Naive thymus-derived CD8-positive, alpha-beta T cell (primary cell): ENCODE measurements at places on chromosomes 5 and 9. TPM values are rescaled to one million over a fixed set of nuclear protein-coding genes. Genes with fewer than 3 reads are reported as not detected.

- no peak for DNase-seq
- H3K4me1 ChIP-seq: peaks cover 16% of the 10 kb centered on the region
- no peak overlapping the region for H3K27ac ChIP-seq
Measured at GRCh38 chr9:14321517-14322130, 7.7 kb upstream of the NFIB start.

DNA sequence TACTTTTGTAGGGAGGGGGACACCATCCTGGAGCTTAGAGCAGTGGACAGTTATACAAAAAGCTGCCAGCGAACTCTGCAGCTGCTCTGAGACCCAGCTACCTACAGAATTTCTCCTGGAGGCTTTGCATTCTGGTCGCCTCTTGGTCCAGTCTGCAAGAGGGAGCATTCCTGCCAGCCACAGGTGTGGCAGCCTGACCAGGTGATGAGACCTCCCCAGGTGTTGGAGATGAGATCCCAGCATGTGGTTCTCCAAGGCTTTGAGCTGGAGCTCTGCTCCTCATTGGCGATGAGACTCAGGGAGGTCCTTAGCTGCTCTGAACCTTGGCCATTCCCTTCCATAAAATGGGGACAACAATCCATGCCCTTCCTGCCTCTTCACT, 69.3 kb downstream of the RGS3 start:
- H3K36me3 ChIP-seq: peaks cover 75% of the 10 kb centered on the region
- DNase-seq: no peak
- no peak overlapping the region for H3K27ac ChIP-seq
- no peak overlapping the region for H3K4me3 ChIP-seq
- peaks cover 59% of the 10 kb centered on the region for H3K4me1 ChIP-seq

GRCh38 chr5:21806943-21807342, 1046.2 kb downstream of the CDH12 start:
- H3K36me3 ChIP-seq: no peaks in the 10 kb centered on the region
- no peaks in the 10 kb centered on the region for H3K27me3 ChIP-seq
- H3K4me1 ChIP-seq: no peaks in the 10 kb centered on the region
- no peak overlapping the region for H3K27ac ChIP-seq
- no peak overlapping the region for H3K4me3 ChIP-seq

DNA sequence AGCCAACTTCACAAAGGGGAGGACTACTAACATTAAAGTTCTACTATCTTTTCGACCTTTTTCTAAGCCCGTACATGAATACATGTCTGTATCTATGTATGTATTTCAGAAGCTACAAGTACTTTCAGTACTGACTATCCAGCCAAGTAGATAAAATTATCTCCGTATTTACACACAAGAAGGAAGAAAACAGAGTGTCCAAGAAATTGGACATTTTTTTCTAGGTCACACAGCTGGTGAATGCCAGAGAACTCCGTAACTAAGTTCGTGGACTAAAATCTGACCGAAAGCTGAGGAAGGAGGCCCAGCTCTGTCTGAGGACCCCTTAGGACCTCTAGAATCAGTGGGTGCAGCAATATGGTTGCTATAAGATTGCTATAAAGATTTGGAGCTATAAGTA, 83.4 kb downstream of the MAMDC2 start:
- no peaks in the 10 kb centered on the region for H3K27me3 ChIP-seq
- H3K27ac ChIP-seq: no peak overlapping the region
- no peak for DNase-seq
- no peaks in the 10 kb centered on the region for H3K36me3 ChIP-seq

- no peak overlapping the region for H3K27ac ChIP-seq
- no peaks in the 10 kb centered on the region for H3K36me3 ChIP-seq
- no peak overlapping the region for H3K4me3 ChIP-seq
- no peak for DNase-seq
Measured at GRCh38 chr5:160961038-160961437, 109.0 kb upstream of the ATP10B start.

- H3K27me3 ChIP-seq: peaks cover 16% of the 10 kb centered on the region
- no peak overlapping the region for H3K4me3 ChIP-seq
- no peaks in the 10 kb centered on the region for H3K4me1 ChIP-seq
- H3K36me3 ChIP-seq: no peaks in the 10 kb centered on the region
Measured at GRCh38 chr5:66329078-66329477, 185.0 kb downstream of the SREK1 start.

The NDUFS6 gene
- total RNA-seq: 16.8 TPM

The PCDHB12 gene
- total RNA-seq: not detected

The CNTNAP3 gene
- not detected for total RNA-seq

The PCDHA7 gene
- not detected for total RNA-seq

The POU4F3 gene
- total RNA-seq: 0.13 TPM

The SMC5 gene
- 48.3 TPM for total RNA-seq

The ACTBL2 gene
- total RNA-seq: not detected

The MEGF10 gene
- total RNA-seq: 0.22 TPM

The ADGRD2 gene
- total RNA-seq: not detected

The FNBP1 gene
- 156 TPM for total RNA-seq
